Stimulated activated CD4-positive, alpha-beta T cell treated with anti-CD3 and anti-CD28 coated beads, Interleukin-1b, Interleukin-23, amount 100 ng/mL, for 4 hours (primary cell): ENCODE measurements at places on chromosomes 7 and 10.

GRCh38 chr10:110876000-110876399 lies 4.3 kb downstream of the PDCD4 start:
- DNase-seq, result no peak

DNA sequence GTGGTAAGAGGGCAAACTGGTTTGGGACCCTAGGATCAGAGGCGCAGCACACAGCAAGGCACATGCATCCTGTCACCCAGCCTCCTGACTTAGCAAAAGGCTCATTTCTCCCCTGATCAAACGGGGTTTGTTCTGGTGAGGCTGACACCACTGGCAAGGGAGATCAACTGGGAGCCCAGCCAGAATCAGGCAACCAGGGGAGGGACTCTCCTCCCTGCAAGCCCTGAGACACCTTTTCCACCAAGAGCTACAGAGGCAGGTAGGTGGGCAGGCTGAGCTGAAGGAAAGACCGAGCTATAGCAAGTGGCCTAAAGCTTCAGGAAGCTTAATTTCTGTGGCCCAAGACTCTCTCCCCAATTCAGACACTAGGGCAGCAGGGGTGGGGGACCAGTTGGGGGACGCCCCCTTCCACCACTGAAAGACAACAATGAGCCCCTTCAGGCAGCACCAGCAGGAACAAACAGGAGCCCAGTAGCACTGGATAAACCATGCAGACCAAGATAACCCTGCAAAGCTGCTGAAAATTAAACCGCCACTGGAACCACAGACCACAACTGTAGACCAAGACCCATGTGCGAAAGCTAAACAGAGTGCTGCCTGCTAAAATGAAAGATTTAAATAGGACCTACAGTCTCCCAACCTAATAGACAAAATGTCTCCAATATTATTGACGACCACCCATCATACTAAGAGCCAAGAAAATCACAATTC lies 27.1 kb upstream of the SAR1A start:
- no peak for DNase-seq

GRCh38 chr10:110686949-110687348 lies 42.8 kb downstream of the RBM20 start:
- DNase-seq, result no peak

DNA sequence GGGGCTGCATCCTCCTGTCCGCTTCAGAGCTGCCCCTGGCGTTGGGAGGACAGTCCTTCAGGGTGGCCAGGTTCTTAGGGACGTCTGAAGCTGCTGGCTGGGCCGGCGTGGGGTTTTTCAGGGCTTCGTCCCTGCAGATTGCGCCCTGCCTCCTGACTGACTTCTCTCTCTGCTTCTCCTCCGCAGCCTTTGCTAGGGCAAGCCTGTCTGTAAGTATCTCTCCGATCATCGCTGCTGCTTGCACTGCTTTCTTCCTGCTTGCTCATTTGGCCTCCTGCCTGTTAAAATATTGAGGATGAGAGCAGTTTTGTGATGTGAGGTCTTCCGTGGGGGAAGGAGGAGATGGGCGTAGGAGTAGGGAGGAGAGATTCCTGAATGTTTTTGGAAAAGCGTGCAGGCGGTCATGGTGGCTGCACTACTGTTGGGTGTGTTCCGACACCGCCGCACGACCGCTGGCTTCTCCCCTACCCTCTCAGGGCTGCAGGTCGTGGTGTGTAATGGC lies 25.3 kb downstream of the PFKFB3 start:
- no peak for DNase-seq

- DNase-seq, result no peak
Observed at GRCh38 chr7:25897261-25897782, 254.7 kb upstream of the NFE2L3 start.

- DNase-seq, result no peak
Observed at GRCh38 chr10:44674536-44675386, 236.4 kb upstream of the TMEM72 start.

- DNase-seq, result no peak
Observed at GRCh38 chr10:124470544-124471434, 9.2 kb downstream of the LHPP start.

GRCh38 chr10:97584060-97584797 lies at the start of gene HOGA1:
TSS of gene HOGA1 (plus strand) at chr10:97584389. CDS start at chr10:97584704, 315 bp downstream.
- DNase-seq, result no peak

GRCh38 chr10:124656541-124656940 lies 87.6 kb downstream of the FAM53B start:
- DNase-seq, result no peak

- no peak for DNase-seq
Observed at GRCh38 chr7:134630237-134630636, 16.4 kb upstream of the BPGM start.

- DNase-seq, result no peak
Observed at GRCh38 chr7:12401538-12402364, 1.9 kb downstream of the VWDE start.

GRCh38 chr10:101066146-101066895 lies 4.5 kb downstream of the KAZALD1 start:
- peak; percentile 23 for DNase-seq

GRCh38 chr10:61981460-61981859 lies 80.0 kb downstream of the ARID5B start:
- no peak for DNase-seq

GRCh38 chr7:31646942-31647341 lies 40.1 kb upstream of the PPP1R17 start:
- DNase-seq, result no peak

GRCh38 chr7:142598297-142598696 lies 151.0 kb upstream of the PRSS1 start:
- no peak for DNase-seq

DNA sequence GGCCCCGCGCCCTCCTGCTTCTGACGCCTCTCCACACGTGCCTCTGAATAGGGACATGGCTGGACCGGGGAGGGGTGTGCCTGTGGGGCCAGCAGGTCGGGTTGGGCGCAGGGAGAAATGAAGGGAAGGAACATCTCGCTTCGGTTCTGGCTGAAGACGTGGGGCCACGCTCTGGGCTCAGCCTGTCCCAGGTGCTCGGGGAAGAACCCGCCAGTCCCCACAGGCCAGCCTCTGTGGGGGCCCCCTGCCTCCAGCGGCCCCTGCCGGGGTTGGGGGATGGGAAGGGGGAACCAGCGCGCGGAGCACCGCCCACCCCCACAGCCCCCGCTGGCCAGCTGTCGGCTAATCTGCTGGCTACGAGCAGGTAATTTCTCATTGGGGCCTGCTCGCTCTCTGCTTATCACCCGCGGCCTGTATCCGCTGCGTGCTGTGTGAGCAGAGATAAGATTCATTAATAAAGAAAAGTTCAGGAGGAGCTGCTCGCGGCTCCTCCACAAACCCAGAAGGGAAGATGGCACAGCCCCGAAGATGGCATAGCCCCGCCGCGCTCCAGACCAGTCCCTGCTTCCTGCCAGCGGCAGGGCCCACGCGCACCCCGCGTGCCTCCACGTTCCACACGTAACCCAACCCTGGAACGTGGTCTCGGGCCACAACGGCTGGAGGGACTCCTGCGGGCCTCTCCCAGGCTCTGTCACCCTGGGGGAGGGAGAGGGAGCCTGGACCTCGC lies 186.2 kb downstream of the ELFN1 start:
- DNase-seq, result no peak

DNA sequence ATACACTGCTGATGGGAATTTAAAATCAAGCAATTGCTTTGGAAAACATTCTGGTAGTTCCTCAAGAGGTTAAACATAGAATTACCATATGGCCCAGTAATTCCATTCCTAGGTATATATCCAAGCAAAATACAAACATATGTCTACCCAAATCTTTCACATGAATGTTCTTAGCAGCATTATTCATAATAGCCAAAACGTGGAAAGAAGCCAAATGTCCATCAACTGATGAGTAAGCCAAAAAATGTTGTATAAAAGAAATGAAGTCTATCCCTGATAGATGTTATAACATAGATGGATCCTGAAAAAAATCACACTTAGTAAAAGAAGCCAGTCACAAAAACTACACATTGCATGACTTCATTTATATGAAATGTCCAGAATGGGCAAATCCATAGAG lies 893.0 kb downstream of the SORCS3 start:
- no peak for DNase-seq

GRCh38 chr10:64219271-64220025 lies 698.2 kb downstream of the REEP3 start:
- no peak for DNase-seq

- no peak for DNase-seq
Observed at GRCh38 chr10:31062856-31063255, 31.2 kb upstream of the ZNF438 start.

- DNase-seq, result no peak
Observed at GRCh38 chr10:1057106-1057657, 997 bp downstream of the WDR37 start.

DNA sequence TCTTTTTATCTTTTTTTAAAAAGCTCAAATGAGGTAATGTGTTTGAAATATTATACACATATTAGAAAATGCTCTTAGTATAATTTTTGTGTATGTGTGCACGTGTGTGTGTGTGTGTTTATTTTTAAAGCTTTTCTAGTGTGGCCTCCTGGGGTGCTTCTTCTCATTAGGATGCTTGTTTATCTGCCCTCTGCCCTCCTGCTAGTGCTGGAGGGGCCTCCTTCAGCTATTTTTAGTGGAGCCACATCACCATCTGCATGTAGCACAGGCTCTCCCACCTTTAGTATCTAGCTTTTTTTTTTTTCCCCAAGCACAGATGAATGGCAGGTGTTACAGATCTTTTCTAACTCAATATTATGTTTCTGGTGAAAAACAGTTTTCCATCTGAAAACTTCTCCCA lies 155.7 kb upstream of the TMEM229A start:
- DNase-seq, result no peak

GRCh38 chr7:117769085-117769484 lies 104.2 kb downstream of the CTTNBP2 start:
- DNase-seq, result no peak

DNA sequence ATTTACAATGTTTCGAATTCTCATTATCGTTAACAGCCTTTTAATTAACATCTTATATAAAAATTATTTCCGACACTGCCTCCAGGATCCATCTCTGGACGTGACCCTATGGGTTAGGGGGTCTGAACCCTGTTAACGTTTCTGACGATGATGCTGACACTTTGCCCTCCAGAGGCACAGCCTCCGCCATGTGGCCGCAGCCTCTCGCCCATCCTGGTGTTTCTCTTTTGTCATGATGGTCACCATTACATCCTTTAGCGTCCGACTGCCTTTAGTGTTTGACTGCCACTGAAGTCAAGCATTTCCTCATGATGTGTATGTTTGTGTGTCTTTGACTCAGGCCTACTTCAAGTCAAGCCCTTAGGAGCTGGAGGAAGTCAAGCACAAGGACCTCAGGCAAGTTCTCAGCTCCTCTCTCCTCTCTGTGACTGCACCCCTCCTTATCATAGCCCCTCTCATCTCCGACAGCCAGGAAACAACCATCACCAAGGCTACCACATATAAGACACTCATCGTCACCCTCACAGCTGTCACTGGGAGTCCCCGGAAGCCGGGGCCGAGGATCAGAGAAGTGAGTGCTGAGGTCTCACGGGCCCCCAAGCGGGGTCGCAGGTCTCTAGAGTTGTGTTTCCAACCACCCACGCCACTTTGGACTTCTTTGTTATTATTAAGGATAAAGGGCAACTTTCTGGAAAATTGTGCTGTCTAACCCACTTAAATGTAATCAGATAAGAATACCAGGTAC lies 96.1 kb upstream of the PPP2R2D start:
- DNase-seq, result no peak

GRCh38 chr7:108137040-108137439 lies 6.9 kb upstream of the LAMB4 start:
- DNase-seq, result no peak

GRCh38 chr10:69855346-69856111 lies 53.8 kb downstream of the COL13A1 start:
- DNase-seq, result no peak

GRCh38 chr10:97534746-97535367 lies 36.1 kb downstream of the UBTD1 start:
- DNase-seq, result no peak

- no peak for DNase-seq
Observed at GRCh38 chr10:123484722-123485121, 181.4 kb upstream of the GPR26 start.

- DNase-seq, result peak; percentile 3
Observed at GRCh38 chr10:13528123-13528874, 515 bp downstream of the BEND7 start.

DNA sequence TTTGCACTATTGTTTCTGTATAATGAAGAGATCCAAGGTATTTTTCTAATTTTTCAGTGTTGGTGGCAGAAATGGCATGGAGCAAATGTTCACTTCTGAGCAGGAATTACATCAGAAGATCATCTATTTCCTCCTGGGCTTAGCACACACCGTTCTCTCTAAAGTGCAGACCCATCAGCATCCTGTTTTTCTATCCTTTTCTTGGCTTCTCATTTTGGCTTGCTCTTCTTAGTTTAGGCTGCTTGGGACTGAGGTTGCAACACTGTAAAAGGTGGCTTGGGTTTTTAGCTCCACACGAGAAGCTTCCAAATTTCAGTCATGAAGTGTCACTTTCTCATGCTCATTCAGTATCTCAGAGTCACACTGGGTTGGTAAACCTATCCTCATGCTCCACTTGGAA lies 79.9 kb upstream of the SMIM30 start:
- DNase-seq, result no peak

DNA sequence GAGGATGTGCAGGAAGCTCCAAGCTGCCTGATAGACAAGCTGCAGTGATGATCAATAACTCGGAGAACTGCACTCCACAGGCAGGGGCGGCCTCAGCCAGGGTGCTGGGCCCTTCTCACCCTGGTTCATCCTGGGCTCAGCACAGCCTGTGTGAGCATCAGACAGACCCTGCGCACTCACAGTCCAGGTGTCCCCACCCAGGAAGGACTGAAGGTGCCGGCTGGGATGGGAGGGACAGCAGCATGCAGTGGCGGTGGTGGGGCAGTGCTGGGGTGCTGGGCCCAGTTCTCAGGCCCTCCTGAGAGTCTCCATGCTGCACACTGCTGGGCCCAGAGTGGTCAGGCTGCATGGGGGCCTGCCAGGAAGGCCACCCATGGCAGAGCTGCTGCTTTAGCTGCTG lies 74.1 kb downstream of the ITIH5 start:
- DNase-seq, result no peak

- no peak for DNase-seq
Observed at GRCh38 chr10:119667562-119668328, 16.6 kb downstream of the BAG3 start.

GRCh38 chr7:44858161-44858560 lies 10.3 kb upstream of the H2AZ2 start:
- DNase-seq, result no peak

DNA sequence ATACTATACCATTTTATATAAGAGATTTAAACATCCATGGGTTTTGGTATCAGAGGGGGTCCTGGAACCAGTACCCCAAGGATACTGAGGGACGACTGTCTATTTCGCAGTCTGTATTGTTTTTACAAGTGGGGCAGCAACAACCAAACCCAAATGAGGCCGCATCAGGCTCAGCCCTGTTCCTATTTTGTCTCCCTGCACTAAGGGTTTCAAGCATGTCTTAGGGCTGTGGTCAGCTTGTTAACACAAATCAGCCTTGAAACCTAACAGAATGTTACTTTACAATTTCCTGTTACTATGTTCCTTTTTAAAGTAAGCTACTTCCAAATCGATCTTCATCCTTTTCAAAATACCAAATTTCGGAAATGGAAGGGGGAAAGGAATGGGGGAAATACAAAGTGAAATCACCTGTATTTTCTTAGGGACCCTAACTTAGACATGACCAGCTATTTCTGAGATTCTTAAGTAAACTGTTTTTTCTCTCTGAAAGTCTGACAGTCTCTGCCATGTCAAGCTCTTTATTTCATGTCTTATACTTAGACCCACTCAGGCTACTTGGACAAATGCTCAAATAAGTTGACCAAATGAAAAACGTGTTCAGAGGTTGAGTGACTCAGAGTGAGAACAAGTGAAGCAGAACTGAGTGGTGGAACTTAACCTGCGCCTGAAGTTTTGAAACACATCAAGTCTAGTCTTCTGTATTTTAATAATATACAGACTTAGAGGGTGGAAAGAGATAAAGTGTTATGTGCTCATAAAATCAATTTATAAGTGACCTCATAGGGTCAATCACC lies 75.8 kb downstream of the C1GALT1 start:
- peak; percentile 2 for DNase-seq
